ENCODE measurements at places on chromosomes 5 and 9.

GRCh38 chr9:24464319-24464951 is 81.3 kb downstream of the IZUMO3 start:
- no peaks in the 10 kb centered on the region for H3K27me3 ChIP-seq
- no peak for DNase-seq
- no peak overlapping the region for H3K27ac ChIP-seq
- H3K4me1 ChIP-seq: no peaks in the 10 kb centered on the region
- no peaks in the 10 kb centered on the region for H3K36me3 ChIP-seq
- H3K4me3 ChIP-seq: no peak overlapping the region

- no peaks in the 10 kb centered on the region for H3K36me3 ChIP-seq
- no peak overlapping the region for H3K27ac ChIP-seq
- no peaks in the 10 kb centered on the region for H3K27me3 ChIP-seq
- no peak for DNase-seq
These were observed 207.3 kb downstream of the TMEM38B start for GRCh38 chr9:105901514-105902109.

GRCh38 chr5:28855626-28856025 is 1817.2 kb upstream of the CDH9 start:
- H3K27ac ChIP-seq: no peak overlapping the region
- H3K4me1 ChIP-seq: no peaks in the 10 kb centered on the region
- H3K27me3 ChIP-seq: no peaks in the 10 kb centered on the region

DNA sequence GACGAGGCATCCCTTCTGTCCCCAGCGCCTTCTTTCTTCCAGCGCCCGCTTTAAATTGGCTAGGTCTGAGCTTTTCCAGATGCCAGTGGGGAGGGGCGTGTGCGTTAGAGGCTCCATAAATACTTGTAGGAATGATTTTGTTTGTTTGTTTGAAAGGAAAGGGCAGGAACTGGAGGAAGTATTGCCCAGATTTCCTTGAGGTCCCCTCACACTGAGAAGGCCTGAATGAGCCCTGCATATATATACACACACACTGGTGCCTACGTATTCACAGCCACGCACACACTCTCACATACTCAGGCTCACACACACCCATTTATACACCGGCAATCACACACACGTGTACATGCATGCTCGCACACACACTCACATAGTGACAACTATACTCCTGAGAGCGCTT is 1.0 kb upstream of the SLIT3 start:
- no peak overlapping the region for H3K4me3 ChIP-seq
- DNase-seq: no peak
- peaks cover 6% of the 10 kb centered on the region for H3K27me3 ChIP-seq
- no peaks in the 10 kb centered on the region for H3K36me3 ChIP-seq
- no peak overlapping the region for H3K27ac ChIP-seq

DNA sequence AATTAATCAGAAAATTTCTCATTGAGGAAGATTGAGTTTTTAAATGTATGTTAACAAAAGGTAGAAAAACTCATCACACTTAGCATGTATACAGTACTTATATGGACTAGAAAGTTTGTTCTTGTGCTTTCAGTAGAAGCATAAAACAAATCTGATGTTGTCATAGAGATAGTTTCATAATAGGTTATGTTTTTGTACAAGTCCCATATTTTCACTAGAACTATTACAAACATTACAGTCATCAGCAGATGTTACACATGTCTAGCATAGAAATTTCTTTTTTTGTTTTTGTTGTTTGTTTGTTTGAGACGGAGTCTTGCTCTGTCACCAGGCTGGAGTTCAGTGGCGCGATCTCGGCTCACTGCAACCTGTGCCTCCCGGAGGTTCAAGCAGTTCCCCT is 131.4 kb downstream of the COMMD10 start:
- DNase-seq: no peak
- no peaks in the 10 kb centered on the region for H3K36me3 ChIP-seq
- no peaks in the 10 kb centered on the region for H3K27me3 ChIP-seq
- H3K4me1 ChIP-seq: no peaks in the 10 kb centered on the region
- H3K4me3 ChIP-seq: no peak overlapping the region

DNA sequence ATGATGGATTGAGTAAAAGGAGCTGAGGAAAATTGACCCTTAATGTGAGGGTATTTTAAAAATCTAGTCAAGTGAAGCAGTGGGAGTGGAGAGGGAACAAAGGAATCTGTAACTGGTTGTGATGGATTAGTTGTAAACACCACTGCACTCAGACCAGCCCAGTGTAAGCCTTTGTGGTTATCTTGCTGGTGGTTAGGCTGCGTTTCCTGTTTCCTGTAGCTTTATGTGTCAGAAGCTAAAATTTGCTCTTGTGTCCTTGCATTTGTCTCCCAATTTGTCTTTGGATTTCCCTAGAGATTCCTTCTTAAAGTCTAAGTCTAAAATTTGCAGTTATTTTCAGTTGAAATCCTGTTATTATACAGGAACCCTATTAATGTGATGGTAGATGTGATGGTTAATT is 6.3 kb downstream of the IFNA21 start:
- H3K27ac ChIP-seq: no peak overlapping the region
- H3K4me1 ChIP-seq: peaks cover 5% of the 10 kb centered on the region
- no peaks in the 10 kb centered on the region for H3K27me3 ChIP-seq
- DNase-seq: no peak

GRCh38 chr9:92140754-92141143 is 25.5 kb upstream of the SPTLC1 start:
- H3K27ac ChIP-seq: no peak overlapping the region
- H3K4me3 ChIP-seq: peak overlapping the region; percentile 26
- no peaks in the 10 kb centered on the region for H3K36me3 ChIP-seq
- no peak for DNase-seq

- H3K36me3 ChIP-seq: no peaks in the 10 kb centered on the region
- H3K27ac ChIP-seq: no peak overlapping the region
- H3K4me3 ChIP-seq: no peak overlapping the region
- H3K27me3 ChIP-seq: no peaks in the 10 kb centered on the region
- DNase-seq: no peak
These were observed 39.6 kb upstream of the SYNPO start for GRCh38 chr5:150600616-150601490.

GRCh38 chr5:124193371-124193789 is 553.1 kb downstream of the ZNF608 start:
- no peaks in the 10 kb centered on the region for H3K27me3 ChIP-seq
- H3K27ac ChIP-seq: no peak overlapping the region
- DNase-seq: no peak
- no peak overlapping the region for H3K4me3 ChIP-seq

- H3K36me3 ChIP-seq: no peaks in the 10 kb centered on the region
- H3K27me3 ChIP-seq: no peaks in the 10 kb centered on the region
- H3K4me1 ChIP-seq: peaks cover 7% of the 10 kb centered on the region
- no peak overlapping the region for H3K4me3 ChIP-seq
- H3K27ac ChIP-seq: no peak overlapping the region
- no peak for DNase-seq
These were observed 8.1 kb downstream of the SPRY4 start for GRCh38 chr5:142316681-142317080.

DNA sequence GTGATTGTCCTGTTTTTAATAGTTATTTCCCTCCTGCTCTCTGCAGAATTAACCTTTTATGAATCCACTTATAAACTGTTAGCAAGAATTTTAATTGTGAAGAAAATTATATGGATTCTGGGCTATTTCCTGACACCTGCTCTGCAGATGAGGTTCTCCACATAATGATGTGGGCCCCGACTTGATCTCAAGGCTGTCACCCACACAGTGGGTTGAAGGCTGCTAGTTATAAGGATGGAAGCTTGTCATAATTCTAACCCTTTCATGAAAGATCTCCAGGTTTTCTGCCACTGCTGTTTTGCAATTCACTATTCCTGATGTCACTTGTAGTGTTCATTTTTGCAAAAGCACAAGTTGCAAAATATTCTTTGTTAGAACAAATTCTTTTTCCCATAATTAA is 69.1 kb upstream of the MAN2A1 start:
- H3K27me3 ChIP-seq: no peaks in the 10 kb centered on the region
- no peak for DNase-seq
- no peaks in the 10 kb centered on the region for H3K4me1 ChIP-seq
- H3K36me3 ChIP-seq: no peaks in the 10 kb centered on the region
- no peak overlapping the region for H3K27ac ChIP-seq
- no peak overlapping the region for H3K4me3 ChIP-seq

- no peak for DNase-seq
- no peak overlapping the region for H3K4me3 ChIP-seq
- H3K36me3 ChIP-seq: peaks cover 3% of the 10 kb centered on the region
- H3K4me1 ChIP-seq: peaks cover 5% of the 10 kb centered on the region
- no peaks in the 10 kb centered on the region for H3K27me3 ChIP-seq
These were observed 14.4 kb downstream of the GNAQ start for GRCh38 chr9:78017190-78017693.

Data from CD4-positive, CD25-positive, alpha-beta regulatory T cell (primary cell).